B cell (primary cell): ENCODE measurements at places on chromosomes 5 and 9.

DNA sequence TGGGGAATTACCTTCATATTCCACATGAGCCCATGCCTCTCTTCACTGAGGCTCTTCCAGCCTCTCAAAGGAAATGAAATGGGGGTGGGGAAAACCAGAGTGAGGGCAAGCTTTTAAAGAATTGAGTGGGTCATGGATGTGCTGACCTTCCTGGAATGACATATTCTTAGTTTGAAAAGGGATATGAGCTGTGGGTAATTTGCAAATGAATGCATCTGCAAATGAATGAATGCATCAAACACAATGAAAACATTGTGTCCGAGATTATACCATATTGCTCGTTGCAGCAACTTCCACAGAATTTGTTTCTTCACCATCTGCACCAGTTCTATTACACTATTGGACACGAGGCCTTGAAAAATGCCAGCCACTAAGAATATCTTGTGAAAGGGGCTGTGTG, 198.6 kb upstream of the CDH6 start:
- DNase-seq: no peak

DNA sequence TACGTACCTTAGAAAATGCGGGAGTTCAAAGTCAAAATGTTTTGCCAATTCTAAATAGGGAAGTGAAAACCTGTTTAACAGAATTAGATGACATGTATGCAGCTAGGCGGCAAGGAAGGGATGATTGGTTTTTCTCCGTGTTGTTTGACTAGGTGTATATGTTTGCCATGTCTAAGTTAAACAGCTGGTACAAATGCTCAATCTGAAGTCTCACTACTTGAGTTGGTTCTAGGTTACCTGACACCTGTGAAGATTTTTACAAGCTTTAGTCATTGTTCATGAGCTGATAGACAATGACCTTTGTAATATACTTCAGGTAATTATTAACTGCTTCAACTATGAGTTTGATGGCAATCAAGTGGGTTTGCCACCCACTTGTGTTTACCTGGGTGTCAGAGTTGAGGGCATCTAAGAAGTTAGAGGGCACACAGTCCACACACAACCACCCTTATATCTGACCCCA, 74.3 kb downstream of the SLC44A1 start:
- peak; percentile 45 for DNase-seq

DNA sequence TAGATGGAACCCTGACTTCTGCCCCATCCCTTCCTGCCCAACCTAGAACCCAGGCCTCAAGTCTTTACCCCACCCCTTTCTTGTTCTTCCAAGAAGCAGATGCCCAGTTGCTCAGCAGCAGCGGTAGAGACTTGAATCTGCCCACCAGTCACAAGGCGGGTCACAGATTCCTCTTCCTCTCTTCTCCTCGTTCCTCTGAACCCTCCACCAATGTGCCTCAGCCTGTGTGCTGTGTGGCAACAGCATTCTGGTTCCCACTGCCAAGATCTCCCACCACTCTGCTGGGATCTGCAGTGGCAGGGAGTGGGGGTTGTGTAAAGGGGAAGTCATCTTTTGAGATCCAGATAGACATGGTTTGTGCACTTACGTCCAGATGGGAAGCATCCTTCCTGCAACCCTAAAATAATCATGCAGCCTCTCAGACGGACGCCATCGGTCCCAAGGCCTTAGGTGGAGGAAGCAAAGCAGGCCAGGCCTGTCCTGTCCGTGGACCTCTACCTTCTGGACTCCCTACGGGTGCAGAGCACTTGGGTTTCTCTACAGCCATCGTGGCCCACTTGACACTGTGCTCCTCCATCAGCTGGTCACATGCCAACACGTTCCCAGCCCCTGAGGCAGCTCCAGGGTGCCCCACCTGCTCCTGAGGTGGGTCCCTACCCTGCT, 7.7 kb upstream of the RPL26L1 start:
- no peak for DNase-seq

DNA sequence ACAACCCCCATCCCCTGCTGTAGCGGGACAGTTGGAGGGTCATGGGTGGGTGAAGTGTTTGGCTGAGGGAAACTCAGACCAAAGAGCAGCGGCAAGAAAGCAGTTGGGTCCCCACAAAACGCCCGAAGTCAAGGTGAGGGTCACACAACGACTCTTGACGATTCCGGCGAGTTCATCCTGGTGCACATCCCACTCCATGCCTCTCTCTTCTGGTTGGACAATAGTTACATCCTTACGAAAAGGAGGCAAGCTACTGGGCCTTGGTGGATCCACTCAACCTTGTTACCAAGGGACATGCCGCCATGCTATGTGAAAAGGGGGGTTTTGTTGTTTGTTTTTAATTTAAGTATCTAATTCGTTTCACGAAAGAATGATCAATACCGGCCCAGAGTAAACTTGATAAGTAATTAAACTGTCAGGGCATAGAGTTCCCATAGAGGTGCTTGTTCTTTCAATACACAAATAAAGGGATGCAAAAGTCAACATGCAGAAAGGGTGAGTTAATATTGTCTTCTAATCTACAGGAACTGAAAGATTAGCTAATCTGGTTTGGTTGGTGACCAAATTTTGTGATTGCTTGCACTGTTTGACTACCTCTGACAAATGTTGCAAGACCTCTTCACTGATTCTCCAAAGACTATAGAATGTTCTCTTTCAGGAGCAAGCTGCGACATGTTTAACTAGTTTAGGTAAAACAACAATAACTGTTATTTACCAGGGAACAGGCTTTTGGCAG, 732 bp upstream of the SMIM15 start:
- no peak for DNase-seq

- DNase-seq: no peak
Measured at GRCh38 chr5:74603376-74603775, 37.2 kb downstream of the ENC1 start.

DNA sequence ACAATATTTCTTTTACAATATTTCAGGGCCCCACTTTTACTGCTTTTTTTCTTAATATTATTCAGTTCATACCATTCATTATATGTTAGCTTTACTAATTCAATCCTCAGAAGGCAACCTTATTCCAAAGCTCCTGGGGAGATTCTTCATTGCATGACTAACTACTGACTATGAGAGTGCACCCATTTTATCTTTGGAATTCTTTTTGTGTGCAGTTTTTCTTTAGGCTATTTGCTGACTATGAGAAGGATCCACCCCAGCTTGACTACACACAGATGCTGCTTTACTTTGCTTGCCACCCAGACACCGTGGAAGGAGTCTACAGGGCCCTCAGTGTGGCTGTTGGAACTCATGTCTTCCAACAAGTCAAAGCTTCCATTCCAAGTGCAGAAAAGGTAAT, 56.9 kb upstream of the IL7R start:
- DNase-seq: no peak

DNA sequence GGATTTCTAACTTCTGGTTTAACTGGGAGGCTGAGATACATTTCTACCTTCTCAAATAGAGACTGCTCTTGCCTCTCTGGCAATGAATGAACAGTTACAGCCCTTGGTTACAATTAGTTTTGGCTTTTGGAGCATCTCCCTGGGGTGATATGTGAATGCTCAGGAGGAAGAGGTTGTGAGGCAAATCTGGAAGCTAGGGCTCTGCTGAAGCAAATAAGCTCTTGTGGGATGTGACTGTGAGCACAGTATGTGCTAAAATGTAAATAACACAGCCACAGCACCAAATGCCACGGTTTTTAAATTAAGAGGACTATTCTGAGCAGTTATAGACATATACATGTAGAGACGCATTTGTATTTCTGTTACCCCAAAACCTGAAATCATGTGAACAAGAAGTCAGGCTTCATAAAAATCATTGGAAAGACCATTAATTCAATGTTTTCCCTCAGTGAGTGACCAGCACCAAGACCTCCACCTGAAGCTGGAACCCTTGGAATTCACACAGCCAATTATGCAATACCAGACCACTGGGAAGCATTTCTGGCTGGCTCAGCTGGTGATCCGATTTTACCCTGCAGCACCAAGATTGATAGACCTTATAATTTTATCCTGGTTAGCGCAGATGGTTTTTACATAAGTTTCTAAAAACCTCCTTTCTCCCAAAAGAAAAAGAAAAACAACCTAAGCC, 3.0 kb upstream of the SLC44A1 start:
- DNase-seq: no peak

- DNase-seq: no peak
Measured at GRCh38 chr5:166046956-166047355, 2244.5 kb upstream of the WWC1 start.

DNA sequence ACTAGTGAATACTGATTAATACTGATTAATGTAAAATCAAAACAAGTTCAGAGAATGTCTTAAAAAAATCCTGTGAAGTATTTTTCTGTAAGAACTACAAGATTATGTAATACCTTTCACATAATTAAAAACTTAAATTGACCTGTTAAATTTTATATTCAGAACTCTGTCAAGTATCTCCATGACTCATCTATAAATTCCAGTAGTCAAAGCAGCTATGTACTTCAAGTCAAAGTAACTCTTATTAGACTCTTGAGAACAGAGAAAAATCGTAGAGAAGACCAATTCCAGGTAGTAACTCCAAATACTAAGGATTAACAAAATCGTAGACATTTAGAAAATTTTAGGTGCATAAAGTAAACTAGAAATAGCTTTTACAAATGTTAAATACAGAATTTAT, 77.1 kb downstream of the HOMER1 start:
- no peak for DNase-seq

DNA sequence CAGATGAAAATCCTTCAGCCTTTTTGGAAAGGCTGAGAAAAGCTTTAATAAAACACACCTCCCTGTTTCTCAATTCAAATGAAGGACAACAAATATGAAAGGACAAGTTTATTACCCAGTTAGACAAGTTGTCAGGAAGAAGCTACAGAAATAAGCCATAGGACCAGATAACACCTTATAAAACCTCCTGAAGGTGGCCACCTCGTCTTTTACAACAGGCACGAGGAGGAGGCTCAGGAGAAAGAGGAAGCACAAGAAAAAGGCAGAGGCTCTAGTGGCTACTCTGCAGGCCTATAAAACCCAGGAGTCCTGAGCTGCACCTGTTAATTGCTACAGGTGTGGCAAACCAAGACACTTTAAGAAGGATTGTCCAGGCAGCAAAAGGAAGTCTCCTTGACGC, 352.1 kb upstream of the CDH18 start:
- no peak for DNase-seq

DNA sequence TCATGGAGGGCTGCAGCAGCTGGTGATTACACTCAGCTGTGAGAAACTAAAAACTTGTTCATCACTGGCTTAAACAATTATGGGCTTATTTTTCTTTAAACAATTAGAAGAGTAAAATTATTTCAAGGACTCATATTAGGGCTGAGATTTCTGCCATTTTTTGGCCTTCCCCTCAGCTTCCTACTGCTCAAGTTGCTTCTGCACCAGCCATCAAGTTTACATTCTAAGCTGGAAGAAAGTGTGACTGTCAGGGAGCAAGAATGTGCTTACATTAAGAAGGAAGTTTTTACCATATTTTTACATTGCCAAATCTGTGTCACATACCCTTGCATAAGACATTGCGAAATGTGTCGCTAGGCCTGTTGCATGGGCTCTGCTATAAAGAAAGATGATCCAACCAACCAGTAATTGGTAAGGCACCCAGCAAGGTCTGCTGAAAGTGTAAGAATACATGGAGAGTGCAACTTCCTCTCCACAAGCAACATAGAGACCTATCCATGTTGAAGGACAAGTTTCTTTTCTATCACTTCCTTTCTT, 260.3 kb upstream of the CDH10 start:
- DNase-seq: no peak

DNA sequence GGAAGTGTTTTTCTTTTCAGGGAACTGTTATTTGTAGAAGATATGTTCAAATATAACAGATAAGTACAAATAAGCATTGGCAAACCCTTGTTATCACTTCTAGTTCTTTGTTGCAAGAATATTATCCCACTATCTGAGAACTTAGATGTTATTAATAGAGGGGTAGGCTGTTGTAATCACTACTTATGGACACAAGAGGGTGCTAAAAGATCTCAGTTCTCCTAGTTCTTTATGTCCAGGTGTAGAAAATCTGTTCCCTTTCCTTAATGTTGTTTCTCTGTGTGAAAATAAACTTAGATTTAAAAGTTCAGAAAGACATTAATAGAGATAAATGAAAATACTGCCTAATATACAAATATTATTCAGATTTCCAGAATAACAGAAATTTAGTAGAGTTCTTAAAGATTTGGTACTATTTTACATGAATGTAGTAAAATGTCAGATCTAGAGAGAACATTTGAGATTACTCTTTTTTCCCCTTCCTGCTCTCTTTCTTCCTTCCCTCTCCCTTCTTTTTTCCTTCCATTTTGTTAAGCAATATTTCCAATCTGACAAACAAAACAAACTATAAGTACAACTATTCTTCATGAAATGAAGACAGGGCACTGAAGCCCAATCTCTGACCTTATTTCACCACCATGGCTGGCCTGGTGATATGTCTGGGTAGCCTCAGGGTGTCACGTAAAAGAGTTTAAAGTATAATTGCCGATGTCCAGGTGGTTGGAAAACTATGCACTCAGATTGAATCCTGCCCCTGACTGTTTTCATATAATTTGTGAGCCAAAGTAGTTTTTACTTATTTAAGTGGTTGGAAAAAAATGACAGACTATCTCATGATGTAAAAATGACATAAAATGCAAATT, 43.6 kb upstream of the C5orf46 start:
- DNase-seq: peak; percentile 8

GRCh38 chr5:34503379-34504253, 152.5 kb upstream of the RAI14 start:
- DNase-seq: no peak

DNA sequence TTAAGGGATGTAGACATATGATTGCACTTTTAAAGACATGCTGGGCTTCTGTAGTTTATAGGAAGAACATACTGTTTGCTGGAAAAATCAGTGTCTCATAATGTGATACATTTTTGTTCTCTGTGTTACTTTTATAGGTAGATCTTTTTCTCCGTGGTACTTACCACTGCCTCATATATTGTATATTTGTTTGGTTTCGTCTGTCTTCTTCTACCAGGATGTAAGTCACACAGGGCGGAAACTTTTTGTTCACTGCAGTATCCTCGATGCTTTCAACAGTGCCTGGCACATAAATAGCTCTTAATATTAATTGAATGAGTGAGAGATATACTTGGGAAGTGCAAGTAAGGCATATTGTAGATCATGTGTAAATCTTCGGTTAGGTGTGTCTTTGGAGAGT, 135.4 kb downstream of the GDNF start:
- no peak for DNase-seq

DNA sequence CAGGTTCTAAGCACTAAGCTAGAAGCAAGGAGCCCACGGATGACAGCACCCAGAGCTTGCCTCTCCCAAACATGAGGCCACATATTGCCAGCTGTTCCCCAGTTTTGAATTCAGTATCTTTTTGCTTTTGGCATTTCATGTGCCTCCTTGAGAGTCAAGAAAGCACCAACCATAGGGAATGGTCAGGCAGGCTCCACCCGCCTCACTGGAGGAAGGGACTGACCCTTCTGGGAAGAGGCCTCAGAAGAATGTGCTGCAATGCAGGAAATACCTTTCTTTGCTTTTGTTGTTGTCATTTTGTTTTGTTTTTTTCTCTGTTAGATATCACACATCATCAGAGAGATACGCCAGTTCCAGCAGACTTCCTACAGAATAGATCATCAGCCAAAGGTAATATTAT, 13.7 kb upstream of the CKMT2 start:
- DNase-seq: no peak

DNA sequence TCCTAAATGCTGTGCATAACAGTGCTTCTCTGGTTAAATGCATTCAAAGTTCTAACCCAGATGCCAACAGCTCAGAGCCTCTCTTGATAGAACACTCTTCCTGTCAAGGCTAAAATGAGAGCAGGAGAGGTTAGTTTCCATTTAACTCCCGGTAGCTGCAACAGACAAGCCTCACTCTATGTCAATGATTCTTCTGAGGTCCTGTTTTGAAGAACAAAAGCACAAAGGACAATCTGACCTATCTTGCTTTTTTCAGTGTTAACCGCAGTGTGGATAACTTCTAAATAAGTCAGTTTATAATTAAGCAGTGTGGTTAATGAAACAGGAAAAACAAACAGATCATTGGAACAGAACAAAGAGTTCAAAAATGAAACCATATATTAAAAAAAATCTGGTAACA, 80.7 kb downstream of the ANKRD55 start:
- no peak for DNase-seq
